Muscle of back (tissue), 13 donors: ENCODE measurements at places on chromosomes 3 and 15.
A peak's percentile ranks its signal among the peaks of the same experiment; 100 is the strongest.

DNA sequence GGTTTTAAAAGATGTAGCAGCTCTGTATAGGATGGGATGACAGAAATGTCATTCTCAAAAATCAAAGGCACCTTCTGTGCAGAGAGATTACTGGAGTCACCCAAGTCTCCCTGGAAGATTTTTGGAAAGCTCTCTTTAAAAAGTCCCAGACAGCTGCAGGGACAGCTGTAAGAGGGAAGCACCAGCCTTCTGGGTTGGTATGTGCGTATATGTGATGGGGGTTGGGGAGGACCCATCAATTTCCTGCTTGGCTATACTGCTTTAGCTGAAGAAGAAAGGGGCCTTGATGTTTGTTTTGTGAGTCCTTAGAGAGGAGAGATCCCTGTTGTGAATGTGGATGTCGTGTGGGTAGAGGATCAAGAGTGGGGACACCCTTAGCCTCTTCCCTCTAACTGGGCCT, 5.4 kb upstream of the SEC11A start:
- DNase-seq, result no peak

GRCh38 chr15:65980824-65981456, 111.6 kb downstream of the RAB11A start:
- peak; percentile 42 for DNase-seq

DNA sequence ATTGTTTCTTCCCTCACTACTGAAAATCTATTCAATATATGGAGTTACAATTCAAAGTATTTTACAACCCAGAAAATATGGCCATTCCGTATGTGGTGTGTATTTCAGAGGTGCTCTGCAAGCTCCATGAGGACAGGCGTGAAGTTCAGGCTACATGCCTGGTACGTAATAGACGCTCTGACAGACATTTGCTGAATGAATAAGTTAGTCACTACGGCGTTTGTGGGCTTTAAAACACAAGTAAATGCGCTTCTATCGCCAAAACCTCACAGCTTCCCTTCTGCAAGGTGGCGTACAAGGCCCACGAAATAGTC, 701 bp upstream of the TIPARP start:
- DNase-seq, result no peak

- DNase-seq, result no peak
Observed at GRCh38 chr15:38514601-38515000, 50.0 kb downstream of the RASGRP1 start.
